Naive thymus-derived CD8-positive, alpha-beta T cell (primary cell): ENCODE measurements at places on chromosomes 2 and 18.

DNA sequence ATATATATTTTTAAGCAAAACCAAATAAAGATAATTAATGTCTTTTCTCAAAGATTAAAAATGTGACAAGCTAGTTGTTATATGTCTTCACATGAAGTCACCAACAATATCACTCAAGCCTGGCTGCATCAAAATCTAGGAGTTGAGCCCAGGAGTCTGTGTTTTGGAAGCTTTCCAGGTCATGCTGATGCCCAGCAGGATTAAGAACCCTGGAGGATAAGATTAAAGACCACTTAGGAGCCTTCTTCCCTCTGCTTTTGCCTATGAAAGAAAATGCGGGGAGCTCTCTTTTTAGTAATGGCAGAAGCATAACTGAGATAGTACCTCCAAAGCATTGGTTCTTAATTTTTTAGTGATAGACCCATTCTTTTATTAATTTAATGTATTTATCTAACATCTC, 157.4 kb downstream of the ASXL3 start:
- DNase-seq, result no peak

DNA sequence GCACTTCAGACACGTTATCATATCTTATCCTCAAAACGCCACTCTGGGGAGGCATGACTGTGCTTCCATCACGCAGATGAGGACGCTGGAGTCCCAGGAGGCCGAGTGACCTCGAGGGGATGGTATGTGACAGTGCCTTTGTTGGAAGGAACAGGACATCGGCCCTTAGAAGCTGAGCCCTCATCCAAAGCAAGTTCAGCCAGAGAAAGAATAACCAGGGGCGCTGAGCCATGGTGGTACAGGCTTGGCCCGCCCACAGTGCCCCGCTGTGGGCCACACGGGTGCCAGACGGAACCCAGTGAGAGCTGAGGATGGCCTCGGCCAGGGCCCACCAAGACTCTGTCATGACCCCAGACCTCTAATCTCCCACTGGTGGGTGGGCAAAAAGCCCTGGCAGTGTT, 31.3 kb downstream of the HS1BP3 start:
- no peak for DNase-seq

GRCh38 chr2:3349211-3349693, 28.4 kb downstream of the EIPR1 start:
- DNase-seq, result no peak

DNA sequence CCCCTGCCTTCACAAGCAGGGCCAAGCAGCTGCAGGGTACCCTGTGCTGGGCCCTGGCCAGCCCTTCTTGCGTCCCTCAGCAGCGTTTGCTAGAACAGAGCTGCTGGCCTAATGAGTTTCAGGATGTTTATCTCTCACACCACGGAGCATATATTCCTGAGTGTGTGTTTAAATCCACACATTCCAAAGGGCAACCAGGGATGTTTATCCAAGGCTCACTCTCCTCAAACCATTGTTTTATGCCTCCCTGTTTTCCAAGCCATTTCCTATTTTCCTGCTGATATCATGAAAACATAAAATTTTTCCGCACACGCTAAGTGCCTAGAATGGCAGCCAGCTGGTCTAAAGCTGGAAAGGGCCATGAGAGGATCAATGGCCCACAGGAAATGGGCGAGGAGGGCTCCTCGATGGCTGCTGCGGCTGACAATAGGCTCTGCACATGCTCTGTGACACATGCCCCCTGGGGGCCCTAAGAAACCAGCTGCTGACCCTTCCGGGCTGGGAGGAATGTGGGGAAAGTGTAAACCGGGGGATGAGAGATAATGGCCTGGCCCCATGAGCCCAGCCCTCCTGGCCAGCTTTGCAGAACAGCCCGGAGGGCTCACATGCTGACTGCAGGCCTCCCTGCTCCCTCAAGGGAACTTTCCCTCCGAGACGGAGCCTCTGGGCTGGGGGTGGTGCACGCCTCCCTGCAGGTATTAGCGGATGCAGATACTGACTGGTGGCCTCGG, 194.0 kb downstream of the NDUFA10 start:
- no peak for DNase-seq

GRCh38 chr2:161239326-161240109, 68.7 kb upstream of the PSMD14 start:
- no peak for DNase-seq

GRCh38 chr2:215851082-215851481, 162.3 kb downstream of the MREG start:
- DNase-seq, result no peak

- DNase-seq, result no peak
Observed at GRCh38 chr2:238247841-238248453, 8.1 kb upstream of the HES6 start.

DNA sequence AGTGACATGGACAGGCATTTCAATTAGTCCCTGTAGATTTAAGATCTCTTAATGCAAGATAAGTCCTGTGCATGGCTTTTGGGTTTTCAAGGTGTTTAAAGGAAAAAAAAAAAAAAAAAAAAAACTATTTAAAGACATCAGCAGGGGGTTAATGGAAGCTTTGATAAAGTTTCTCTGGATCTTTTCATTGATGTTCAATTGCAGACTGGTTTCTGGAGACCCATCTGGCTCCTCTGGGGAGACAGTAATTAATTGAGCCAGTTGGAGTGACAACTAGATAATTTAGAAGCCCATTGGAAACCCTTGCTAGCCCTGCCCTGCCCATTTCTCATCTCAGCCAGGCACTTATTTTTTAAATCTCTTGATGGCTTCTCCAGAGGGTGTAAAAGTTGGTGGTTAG, 98.7 kb downstream of the EPHA4 start:
- DNase-seq, result no peak

GRCh38 chr2:205245652-205246051, 436.6 kb upstream of the NRP2 start:
- no peak for DNase-seq

DNA sequence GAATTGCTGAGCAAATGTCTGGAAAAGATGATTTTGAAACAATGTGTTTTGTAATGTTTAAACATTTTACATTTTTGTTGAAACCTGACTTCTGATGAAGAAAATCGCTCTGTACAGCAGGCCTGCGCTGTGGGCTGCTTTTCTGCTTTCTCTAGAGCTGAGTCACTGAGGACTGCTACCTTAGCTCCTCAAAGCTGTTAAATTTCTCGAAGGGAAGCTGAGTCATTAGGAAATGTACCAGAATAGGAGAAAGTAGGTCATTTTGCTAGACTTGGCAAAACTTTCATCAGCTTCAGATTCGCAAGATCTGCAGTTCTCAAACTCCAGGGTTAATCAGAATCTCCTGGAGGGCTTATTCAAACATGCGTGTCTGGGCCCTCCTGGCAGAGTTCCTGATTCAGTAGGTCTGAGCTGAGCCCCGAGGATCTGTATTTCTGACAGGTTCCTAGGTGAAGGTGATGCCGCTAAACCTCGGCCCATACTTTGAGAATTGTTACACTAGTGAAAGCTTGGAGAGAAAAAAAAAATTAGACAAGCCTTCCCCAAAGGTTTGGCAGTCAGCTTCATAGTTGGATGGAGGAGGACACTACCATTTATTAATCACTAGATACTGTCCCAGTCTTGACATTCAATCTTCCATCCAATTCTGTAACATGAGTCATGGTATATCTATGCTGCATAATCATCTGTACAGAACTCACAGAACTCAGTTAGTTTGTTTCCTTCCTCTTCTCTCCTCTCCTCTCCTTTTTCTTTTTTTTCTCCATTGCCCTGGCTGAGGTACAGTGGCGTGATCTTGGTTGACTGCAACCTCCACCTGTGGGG, 297.6 kb downstream of the PARD3B start:
- no peak for DNase-seq

- no peak for DNase-seq
Observed at GRCh38 chr2:225173909-225174308, 131.6 kb upstream of the DOCK10 start.

- DNase-seq, result no peak
Observed at GRCh38 chr18:7273301-7273921, 42.5 kb downstream of the LRRC30 start.

DNA sequence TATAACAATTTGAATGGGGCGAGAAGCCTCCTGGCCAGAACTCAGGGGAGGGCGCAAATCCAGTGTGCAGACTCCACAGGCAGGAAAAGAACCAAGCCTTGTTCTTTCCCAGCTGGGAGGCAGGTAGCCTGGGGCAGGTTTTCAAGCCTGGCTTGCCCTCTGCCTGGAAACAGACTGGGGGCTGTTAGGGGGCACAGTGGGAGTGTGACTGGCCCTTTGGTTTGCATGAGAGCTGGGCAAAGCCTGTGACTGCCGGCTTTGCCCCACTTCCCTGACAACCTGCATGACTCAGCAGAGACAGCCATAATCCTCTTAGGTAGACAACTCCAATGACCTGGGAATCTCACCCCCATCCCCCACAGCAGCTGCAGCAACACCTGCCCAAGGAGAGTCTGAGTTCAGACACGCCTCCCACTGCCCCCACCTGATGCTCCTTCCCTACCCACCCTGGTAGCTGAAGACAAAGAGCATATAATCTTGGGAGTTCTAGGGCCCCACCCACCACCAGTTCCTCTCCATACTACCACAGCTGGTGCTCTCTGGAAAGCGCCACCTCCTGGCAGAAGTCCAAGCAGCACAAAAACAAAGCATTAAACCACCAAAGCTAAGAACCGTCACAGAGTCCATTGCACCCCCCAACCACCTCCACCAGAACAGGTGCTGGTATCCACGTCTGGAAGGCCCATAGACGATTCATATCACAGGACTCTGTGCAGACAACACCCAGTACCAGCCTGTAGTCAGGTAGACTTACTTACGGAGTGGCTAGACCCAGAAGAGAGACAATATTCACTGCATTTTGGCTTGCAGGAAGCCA, 402.5 kb downstream of the STK39 start:
- no peak for DNase-seq

- no peak for DNase-seq
Observed at GRCh38 chr2:151664520-151664919, 69.8 kb downstream of the NEB start.

- DNase-seq, result no peak
Observed at GRCh38 chr2:72118386-72118785, 29.3 kb downstream of the CYP26B1 start.

- DNase-seq, result no peak
Observed at GRCh38 chr2:238861013-238861730, 13.3 kb downstream of the TWIST2 start.

GRCh38 chr2:110107092-110108079, 8.2 kb downstream of the MALL start:
- no peak for DNase-seq

DNA sequence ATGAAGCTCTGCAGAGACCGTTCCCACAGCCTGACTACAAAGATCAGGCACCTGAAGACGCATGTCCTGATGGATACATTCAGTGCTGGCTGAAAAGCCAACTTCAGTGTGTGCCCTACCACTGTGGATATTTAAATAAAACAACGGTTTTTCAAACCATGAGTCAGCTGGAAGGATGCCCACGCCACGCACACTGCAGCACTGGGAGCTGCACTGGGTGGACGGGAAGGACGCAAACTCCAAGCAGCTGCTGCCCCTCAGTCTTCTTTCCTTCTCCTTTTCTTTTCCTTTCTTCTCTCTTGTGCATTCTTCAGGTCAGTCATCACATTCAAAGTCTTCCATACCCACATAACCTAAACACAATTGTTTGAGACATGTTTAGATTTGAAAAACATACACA, 7.9 kb downstream of the TMEM18 start:
- no peak for DNase-seq

DNA sequence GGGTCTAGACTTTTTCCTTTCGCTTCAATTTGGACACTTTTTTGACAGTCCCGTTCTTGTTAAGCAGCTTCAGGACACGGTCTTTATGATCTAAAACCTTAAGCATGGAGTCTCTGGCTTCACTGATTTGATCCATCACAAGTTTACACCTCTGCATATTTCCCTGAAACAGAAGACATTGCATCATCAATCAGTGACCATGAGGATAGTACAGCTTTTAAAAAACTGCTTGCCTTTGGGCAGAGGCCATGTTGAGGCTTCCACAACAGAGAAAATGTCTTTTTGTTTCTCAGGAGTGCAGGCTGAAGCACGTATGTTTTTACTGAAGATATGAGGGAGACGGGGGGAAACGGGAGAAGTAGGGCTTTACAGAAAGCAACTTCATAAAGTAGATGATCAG, 56.2 kb upstream of the AMMECR1L start:
- DNase-seq, result no peak

DNA sequence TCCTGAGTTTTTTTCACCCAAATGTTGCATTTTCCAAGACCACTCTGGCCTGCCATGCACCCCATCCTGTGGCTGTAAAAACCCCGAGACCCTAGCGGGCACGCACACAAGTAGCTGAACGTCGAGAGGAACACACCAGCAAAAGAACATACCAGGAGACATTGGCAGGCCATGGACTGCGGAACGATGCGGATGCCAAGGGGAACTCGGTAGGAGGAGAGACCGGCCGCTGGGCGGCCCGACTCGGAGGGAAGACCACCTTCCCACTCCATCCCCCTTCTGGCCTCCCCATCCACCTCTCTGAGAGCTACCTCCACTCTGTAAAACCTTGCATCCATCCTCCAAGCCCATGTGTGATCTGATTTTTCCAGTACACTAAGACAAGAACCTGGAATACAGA, 105.5 kb upstream of the CELF4 start:
- no peak for DNase-seq

DNA sequence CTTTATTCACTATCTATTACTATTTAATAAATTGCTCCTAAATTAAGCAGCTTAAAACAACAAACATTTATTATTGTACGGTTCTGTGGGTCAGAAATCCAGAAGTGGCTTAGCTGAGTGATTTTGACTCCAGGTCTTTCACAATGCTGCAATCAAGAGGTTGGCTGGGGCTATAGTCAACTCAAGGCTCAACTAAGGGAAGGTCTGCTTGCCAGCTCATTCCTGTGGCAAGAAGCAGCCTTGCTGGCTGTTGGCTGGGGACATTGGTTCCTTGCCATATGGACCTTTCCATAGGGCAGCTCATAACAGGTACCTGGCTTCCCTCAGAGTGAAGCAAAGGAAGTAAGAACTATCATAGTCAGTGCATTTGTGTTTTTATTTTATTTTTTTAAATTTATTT, 5.0 kb upstream of the MRPL19 start:
- DNase-seq, result no peak

DNA sequence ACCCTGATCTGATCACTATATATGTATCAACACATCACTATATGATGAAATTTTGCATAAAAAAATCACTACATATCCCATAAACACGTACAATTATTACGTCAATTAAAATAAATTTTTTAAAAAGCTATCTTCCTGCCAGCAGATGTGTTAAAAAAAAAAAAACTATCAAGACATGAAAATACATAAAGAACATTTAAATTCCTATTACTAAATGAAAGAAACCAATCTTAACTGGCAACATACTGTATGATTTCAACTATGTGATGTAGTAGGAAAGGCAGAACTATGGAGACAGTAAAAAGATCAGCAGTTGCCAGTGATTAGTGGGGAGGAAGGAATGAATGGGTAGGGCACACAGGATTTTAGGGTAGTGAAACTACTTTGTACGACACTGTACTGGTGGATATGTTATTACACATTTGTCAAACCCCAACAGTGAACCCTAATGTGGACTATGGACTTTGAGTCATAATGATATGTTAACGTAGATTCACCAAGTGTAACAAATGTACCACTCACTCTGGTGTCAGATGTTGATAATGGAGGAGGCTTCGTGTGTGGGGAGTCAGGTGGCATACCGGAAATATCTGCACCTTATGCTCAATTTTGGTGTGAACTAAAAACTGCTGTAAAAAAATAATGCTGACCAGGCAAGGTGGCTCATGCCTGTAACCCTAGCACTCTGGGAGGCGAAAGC, 27.4 kb downstream of the USP34 start:
- DNase-seq, result no peak

- DNase-seq, result no peak
Observed at GRCh38 chr2:3440477-3440876, 61.0 kb downstream of the TRAPPC12 start.

- no peak for DNase-seq
Observed at GRCh38 chr18:9658087-9658641, 43.8 kb upstream of the PPP4R1 start.

- DNase-seq, result no peak
Observed at GRCh38 chr2:215572341-215572848, 136.5 kb upstream of the FN1 start.
